ENCODE measurements at places on chromosomes 5 and 9.

- DNase-seq = no peak
Measured at GRCh38 chr5:157611571-157612476, 36.2 kb upstream of the ADAM19 start.

DNA sequence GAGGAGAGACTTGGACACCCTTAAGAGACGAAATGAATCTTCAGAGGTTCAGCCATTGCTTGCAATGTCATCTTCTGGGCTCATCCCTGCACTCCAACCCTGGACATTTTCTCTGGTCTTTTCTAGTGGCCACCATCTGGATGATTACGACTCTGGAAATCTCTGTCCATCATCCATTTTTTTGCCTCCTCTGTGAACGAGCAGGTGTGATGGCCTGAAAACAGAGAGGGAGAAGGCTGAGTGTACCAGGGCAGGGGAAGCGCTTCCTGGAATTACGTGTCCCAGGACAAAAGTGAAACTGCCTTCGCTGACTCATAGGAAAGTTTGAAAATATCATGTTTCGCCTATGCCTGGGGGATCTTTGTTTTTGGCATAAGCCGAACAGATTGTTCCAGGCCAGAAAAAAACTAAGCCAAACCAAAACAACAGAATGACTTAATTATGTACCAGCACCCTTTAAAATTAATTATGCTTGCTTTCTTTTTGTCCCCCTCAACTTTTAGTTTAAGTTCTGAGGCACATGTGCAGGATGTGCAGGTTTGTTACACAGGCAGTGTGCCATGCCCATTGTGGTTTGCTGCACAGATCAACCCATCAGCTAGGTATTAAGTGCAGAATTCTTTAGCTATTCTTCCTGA lies 31.9 kb downstream of the ANKRD33B start:
- DNase-seq = peak; percentile 27

DNA sequence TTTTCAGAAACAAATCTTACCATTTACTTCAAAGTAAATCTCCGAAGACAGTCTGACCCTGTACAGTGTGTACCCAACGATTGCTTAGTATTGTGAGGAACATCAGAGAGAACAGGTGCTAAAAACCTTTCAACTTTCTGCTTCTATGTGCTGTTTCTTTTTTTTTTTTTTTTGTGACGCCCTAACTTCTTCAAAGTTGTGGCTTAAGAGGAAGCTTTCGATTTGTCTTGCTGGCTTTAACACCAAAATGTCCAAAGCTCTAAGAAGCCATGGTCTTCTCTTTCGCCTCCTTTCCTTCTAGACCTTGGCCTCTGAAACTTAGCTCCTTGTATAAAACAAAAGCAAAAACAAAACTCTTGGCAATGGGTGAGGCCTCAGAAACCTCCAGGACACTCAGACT lies 1.2 kb downstream of the TNFSF8 start:
- no peak for DNase-seq

- no peak for DNase-seq
Measured at GRCh38 chr9:132199056-132199455, 37.2 kb downstream of the NTNG2 start.

- no peak for DNase-seq
Measured at GRCh38 chr5:170426149-170426767, 37.1 kb upstream of the KCNMB1 start.

- DNase-seq = no peak
Measured at GRCh38 chr9:137244486-137245449, 3.7 kb downstream of the TUBB4B start.

DNA sequence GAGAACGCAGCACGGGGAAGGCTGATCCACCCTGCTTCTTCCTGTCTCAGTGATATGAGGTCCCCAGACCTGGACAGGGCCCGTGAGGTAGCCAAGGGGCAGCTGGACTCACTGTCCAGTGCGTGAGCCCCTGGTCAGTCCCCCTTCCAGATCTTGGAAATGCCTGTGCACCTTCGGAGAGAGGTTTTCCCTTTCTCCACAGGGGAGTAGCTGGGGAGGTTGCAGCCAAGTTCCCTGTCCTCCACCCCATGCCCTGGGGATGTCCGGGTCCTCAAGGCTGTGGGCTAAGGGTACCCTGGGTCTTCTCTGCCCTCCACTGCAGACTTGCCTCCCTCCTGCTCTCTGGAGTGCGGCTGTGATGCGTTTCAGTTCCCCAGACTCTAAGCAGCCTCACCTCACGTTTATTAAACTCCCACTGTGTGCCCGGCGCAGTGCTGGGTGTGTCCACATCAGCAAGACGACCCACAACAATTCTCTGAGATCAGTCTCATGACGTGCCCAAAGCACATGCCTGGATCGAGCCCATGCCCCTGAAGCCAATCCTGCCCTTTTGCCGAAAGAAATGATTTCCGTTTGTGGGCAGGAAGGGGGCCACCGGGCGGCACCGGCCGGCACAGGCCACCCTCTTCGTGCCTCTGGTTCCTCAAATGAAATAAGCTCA lies 101.3 kb upstream of the PHYKPL start:
- DNase-seq = no peak

DNA sequence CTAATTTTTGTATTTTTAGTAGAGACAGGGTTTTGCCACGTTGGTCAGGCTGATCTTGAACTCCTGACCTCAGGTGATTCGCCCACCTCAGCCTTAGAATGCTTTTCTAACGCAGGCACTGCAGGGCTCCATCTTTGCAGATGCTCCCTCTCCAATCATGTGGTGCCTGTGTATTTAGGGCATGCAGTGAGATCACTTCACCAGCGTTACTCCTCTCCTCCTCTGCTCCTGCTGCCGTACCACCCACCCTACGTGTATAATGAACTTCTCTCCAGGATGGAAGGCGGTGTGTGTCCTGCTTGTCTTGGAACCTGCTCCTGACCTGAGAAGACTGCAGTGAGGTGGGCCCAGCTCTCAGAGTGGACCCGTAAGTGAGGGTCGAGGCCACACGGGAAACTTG lies 13.6 kb upstream of the CFAP157 start:
- no peak for DNase-seq

DNA sequence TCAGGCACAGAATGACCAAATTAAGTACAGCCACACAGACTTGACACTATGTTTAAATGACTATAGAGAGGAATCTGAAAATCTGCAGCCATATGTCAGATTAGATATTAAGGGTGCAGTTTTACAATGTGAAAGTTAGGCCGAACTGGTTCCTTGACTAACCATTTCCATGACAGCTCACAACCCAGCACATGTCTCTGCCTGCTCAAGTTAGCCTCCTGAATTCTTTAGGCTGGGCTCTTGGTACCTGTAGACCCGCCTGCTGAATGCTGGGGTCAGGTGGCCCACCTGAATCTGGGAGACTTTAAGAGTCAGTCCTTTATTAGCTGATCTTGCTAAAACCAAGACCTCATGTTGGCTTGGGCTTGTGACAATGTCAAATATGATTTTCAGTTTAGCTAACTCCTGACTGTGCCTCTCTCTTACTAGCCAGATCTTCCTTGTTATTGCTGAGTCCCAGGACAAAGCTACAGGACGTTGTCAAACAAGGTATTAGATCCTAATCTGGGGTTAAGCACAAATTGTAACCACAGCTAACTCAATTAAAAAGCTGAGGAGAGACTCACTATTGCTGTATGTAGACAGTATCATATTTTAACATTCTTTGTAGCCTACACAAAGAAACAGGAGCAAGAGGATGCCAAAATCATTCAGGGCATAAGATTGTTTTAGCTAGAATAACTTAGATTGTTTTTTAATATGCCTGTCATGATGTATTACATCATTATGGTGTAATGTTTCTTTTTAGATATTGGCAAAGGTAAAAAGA lies 490.9 kb downstream of the SEMA5A start:
- no peak for DNase-seq

DNA sequence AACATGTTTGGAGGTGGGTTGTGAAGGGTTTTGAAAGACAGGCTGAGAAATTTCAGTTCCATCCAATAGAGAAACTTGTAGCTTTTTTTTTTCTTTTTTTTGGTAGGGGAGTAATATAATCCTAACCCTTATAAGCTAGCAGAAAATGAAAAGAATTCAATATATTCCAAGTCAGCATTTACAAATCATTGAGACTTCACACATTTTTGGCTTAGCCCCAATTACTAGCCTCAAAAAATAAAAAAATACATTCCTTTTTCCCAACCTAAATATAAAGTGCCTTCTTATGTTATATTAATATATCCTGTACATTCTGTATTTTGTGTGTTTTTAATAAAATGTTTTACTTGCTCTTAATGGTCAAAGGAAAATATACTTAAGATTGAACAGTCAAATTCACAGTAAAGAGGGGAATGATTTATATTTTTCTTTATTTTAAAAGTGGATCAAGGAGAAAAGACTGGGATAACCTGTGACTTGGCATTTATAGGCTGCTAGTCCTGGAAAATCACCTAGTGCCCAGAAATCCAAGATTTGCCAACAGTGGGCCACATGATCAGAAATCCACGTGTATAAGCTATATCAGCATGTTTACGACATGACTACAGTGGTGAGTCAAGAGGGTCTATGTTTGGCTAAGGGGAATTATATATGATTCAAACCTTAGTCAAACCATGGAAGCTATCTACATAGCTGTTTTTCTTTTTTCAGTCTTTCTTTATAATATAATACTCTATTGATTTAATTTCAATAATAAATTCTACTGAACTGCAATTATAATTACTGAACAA lies 14.5 kb downstream of the HACD4 start:
- no peak for DNase-seq

- DNase-seq = no peak
Measured at GRCh38 chr5:150763023-150763769, 4.4 kb upstream of the DCTN4 start.
